ENCODE measurements at places on chromosomes 3 and 15. TPM values are rescaled to one million over a fixed set of nuclear protein-coding genes. Genes with fewer than 3 reads are reported as not detected.

DNA sequence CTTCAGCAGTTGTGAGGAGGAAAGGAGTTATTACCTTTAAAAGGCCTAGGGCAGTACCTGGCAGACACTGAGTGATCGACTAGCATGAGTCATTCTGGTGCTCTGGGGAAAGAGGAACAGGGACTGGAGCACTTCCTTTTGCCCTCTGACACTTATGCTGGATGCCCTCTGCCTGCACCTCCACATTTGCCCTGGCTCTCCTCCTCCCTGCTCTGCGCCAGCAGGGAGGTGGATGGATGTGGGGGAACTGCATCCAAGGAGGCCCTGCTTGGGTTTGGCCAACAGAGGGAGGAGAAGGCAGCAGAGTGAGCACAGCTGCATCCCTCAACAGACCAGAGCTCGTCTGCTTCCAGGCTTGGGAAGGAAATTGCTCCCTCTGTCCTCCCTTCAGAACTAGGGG is 75.0 kb downstream of the SEMA5B start:
- H3K27ac ChIP-seq = no peak overlapping the region
- no peak for DNase-seq
- no peaks in the 10 kb centered on the region for H3K27me3 ChIP-seq
- no peaks in the 10 kb centered on the region for H3K36me3 ChIP-seq
- H3K4me1 ChIP-seq = peaks cover 15% of the 10 kb centered on the region

- no peaks in the 10 kb centered on the region for H3K36me3 ChIP-seq
- no peak overlapping the region for H3K4me3 ChIP-seq
- DNase-seq = no peak
- no peaks in the 10 kb centered on the region for H3K27me3 ChIP-seq
- H3K4me1 ChIP-seq = no peaks in the 10 kb centered on the region
Measured at GRCh38 chr3:162213196-162213595, 716.6 kb downstream of the OTOL1 start.

- DNase-seq = no peak
- H3K27ac ChIP-seq = no peak overlapping the region
- H3K4me3 ChIP-seq = no peak overlapping the region
- H3K4me1 ChIP-seq = peaks cover 3% of the 10 kb centered on the region
- H3K27me3 ChIP-seq = peaks cover 2% of the 10 kb centered on the region
Measured at GRCh38 chr15:79680720-79681119, 216.1 kb downstream of the MTHFS start.

DNA sequence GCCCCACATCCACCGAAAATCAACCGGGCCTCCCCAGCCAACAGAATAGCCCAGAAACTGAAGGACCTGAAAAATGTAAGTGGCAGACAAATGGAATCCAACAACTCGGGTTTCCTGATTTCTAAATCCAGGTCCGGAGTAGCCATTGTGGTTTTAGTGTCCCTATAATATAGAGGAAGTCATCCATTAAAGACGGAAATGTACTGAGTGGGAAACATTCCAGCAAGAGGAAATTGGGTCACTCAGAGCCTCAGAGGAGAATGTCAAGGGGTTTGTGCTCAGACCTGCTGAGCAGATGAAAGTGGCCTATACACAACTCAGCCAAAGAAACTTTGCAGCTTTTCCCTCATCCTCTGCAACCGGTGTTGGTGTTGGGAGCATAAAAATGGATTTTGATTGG is 366.7 kb downstream of the ERC2 start:
- H3K4me3 ChIP-seq = no peak overlapping the region
- H3K27me3 ChIP-seq = peaks cover 5% of the 10 kb centered on the region
- no peaks in the 10 kb centered on the region for H3K36me3 ChIP-seq
- H3K4me1 ChIP-seq = no peaks in the 10 kb centered on the region

DNA sequence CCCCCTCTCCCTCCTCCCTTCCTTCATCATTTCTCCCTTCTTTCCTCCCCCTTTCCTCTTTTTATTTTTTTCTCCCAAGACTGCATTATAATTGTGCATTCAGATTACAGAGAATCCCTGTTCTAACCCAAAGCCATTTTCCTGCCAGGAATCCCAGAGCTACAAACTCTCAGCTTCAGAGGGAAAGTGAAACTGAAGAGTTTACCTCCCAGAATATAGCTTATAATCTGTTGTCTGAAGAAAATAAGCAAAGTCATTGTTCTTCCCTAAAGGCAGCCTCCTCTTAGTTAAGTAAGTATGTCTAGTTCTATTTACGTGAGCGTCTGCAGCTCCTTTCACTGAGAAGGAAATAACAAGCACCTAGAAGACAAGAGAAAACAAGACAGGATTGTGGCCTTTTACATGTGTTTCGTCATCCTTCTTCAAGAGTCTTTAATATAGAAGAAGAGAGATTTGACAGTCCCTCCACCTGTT is 97.2 kb downstream of the CHST2 start:
- H3K27ac ChIP-seq = peak overlapping the region; percentile 2
- DNase-seq = no peak
- no peaks in the 10 kb centered on the region for H3K36me3 ChIP-seq
- H3K27me3 ChIP-seq = no peaks in the 10 kb centered on the region
- no peak overlapping the region for H3K4me3 ChIP-seq

GRCh38 chr3:194137506-194138474 is 1.8 kb downstream of the HES1 start:
- H3K4me3 ChIP-seq = peak overlapping the region; percentile 97
- peak overlapping the region; percentile 96 for H3K27ac ChIP-seq
- H3K27me3 ChIP-seq = peaks cover 7% of the 10 kb centered on the region
- DNase-seq = peak; percentile 78
- peaks cover 38% of the 10 kb centered on the region for H3K4me1 ChIP-seq

GRCh38 chr3:36895496-36896409 is 49.1 kb downstream of the TRANK1 start:
- H3K27ac ChIP-seq = no peak overlapping the region
- no peaks in the 10 kb centered on the region for H3K27me3 ChIP-seq
- peaks cover 5% of the 10 kb centered on the region for H3K4me1 ChIP-seq
- no peak for DNase-seq
- no peak overlapping the region for H3K4me3 ChIP-seq

DNA sequence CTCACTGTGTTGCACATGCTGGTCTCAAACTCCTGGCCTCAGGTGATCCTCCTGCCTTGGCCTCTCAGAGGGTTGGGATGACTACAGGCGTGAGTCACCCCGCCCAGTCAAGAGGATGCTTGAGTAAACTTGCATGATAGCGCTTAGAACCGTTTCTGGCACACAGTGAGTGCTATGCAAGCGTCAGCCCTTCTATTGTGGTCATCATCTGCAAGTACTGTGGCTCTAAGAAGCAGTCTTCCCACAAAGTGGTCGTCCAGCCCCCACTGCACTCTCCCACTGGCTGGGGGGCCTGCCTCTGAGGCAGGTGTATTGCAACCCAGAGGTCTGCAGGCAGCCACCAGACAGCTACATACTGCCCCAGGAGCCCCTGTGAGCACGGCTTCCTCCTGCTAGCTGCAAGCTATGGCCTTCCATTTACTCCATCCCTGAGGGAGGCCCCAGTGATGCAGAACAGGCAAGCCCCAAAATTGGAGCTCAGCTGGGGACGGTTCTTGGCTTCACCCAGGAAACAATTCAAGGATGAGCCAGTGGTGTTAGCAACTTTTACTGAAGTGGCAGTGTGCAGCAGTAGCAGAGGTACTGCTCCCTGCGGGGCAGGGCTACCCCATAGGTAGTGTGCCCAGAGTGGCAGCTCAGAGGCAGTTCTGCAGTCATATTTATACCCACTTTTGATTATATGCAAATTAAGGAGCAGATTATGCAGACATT is 95.4 kb downstream of the LSM3 start:
- no peaks in the 10 kb centered on the region for H3K36me3 ChIP-seq
- H3K4me3 ChIP-seq = no peak overlapping the region
- H3K27me3 ChIP-seq = no peaks in the 10 kb centered on the region
- no peak for DNase-seq

DNA sequence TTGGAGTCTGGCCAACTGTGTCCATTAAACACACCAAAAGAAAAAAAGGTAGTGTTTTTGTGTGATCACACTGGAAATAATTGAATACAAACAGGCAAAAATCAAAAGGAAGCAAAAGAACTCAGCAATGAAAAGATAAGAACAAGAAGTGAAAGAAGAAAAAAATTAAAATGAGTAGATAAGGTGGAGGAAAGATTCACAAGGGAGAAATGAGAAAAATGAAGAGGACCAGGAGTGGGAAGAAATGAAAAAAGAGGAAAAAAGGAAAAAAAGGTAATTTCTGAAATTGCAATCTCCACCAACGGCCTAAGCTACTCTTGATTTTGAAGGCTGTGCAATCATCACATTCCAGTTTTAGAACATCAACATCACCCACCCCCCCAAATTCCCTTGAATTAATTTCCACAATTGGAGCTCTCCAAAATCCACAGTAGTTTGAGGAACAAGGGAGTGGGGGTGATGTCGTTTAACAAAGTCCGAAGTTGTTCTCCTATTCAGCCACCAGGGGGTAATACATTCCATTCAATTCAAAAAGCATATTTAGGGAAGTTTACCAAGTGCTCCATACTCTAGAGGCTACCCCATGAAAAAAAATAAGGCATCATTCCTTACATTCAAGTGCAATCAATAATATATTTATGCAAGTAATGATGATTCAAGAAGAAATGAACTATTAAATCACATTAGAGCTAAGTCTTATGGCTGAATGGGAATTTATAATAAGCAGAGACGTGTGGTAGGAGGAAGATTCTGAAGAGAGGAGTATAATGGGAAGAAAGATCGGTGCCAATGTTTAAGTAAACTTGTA is 37.4 kb downstream of the ZNF860 start:
- H3K4me3 ChIP-seq = no peak overlapping the region
- peak overlapping the region; percentile 8 for H3K27ac ChIP-seq
- DNase-seq = no peak
- no peaks in the 10 kb centered on the region for H3K27me3 ChIP-seq
- H3K4me1 ChIP-seq = peaks cover 7% of the 10 kb centered on the region

- H3K27me3 ChIP-seq = no peaks in the 10 kb centered on the region
- no peak overlapping the region for H3K4me3 ChIP-seq
- H3K4me1 ChIP-seq = no peaks in the 10 kb centered on the region
- no peak for DNase-seq
- H3K27ac ChIP-seq = no peak overlapping the region
Measured at GRCh38 chr3:36505393-36505792, 125.1 kb downstream of the STAC start.

DNA sequence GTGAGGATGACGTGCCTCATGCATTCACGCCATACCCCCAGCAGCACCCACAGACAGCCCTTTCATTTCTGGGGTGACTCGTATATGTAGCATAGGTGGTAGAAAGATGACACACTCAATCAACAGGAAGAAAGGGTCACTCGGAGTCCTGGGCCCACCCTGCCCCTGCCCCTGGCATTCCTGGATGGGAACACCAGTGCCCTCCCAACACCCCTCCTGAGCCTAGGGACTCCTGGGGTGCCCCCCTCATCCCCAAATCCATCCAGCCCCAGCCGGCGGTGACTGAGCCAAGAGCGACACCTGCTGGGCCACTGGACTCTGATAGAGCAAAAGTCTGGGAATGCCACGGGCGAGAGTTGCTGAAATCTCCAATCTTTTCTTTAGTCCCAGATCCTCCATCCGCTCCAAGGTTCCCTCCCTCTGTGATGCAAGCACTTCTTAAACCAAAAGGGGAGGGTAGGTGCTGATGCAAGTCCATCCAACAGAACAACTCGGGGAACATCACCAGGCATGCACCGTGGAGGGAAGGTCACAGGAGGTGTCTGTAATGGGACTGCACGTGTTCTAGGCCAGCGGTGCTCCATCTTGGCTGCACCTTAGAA is 31.1 kb downstream of the ACAN start:
- no peak for DNase-seq
- no peaks in the 10 kb centered on the region for H3K27me3 ChIP-seq
- H3K27ac ChIP-seq = no peak overlapping the region
- no peaks in the 10 kb centered on the region for H3K4me1 ChIP-seq
- no peak overlapping the region for H3K4me3 ChIP-seq

GRCh38 chr3:128294999-128295468 is 141.8 kb downstream of the EEFSEC start:
- H3K36me3 ChIP-seq = peaks cover 8% of the 10 kb centered on the region
- H3K4me1 ChIP-seq = peaks cover 4% of the 10 kb centered on the region
- DNase-seq = peak; percentile 43
- no peak overlapping the region for H3K27ac ChIP-seq
- H3K27me3 ChIP-seq = no peaks in the 10 kb centered on the region

DNA sequence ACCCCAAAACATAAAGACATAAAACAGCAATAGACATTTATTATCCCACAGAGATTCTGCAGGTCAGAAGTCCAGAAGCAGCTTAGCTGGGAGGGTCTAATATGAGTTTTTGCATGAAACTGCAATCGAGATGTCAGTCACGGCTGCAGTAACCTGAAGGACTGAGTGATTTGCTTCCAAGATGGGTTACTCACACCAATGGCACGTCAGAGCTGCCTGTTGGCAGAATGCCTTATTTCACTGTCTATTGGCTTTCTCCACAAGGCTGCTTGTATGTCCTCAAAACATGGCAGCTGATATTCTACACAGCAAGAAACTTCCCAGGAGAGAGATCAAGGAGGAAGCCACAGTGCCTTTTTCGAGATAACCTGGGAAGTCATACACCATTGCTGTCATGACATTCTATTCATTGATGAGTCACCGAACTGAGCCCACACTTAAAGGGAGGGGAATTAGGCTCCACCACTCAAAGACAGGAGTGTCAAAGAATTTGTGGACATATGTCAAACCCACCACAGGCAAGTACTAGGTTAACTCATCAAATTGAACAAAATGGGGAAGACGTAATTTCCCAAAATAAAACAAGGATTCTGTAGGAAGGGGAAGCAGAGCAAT is 122.2 kb downstream of the SYNPR start:
- no peaks in the 10 kb centered on the region for H3K4me1 ChIP-seq
- H3K36me3 ChIP-seq = no peaks in the 10 kb centered on the region
- no peak for DNase-seq
- H3K4me3 ChIP-seq = no peak overlapping the region

GRCh38 chr15:55694652-55695150 is 48.3 kb downstream of the PRTG start:
- peak overlapping the region; percentile 44 for H3K4me3 ChIP-seq
- DNase-seq = no peak
- no peak overlapping the region for H3K27ac ChIP-seq
- peaks cover 4% of the 10 kb centered on the region for H3K36me3 ChIP-seq
- H3K4me1 ChIP-seq = peaks cover 15% of the 10 kb centered on the region
- no peaks in the 10 kb centered on the region for H3K27me3 ChIP-seq

- H3K4me1 ChIP-seq = peaks cover 16% of the 10 kb centered on the region
- no peak for DNase-seq
- no peak overlapping the region for H3K27ac ChIP-seq
- no peaks in the 10 kb centered on the region for H3K36me3 ChIP-seq
Measured at GRCh38 chr15:66594836-66595235, 29.0 kb upstream of the LCTL start.

- no peak for DNase-seq
- H3K4me3 ChIP-seq = no peak overlapping the region
- H3K27me3 ChIP-seq = no peaks in the 10 kb centered on the region
- H3K4me1 ChIP-seq = no peaks in the 10 kb centered on the region
- H3K36me3 ChIP-seq = no peaks in the 10 kb centered on the region
Measured at GRCh38 chr3:102471001-102471400, 36.2 kb downstream of the ZPLD1 start.

- no peak overlapping the region for H3K4me3 ChIP-seq
- peak overlapping the region; percentile 77 for H3K27ac ChIP-seq
- H3K36me3 ChIP-seq = no peaks in the 10 kb centered on the region
- no peaks in the 10 kb centered on the region for H3K27me3 ChIP-seq
- DNase-seq = no peak
- H3K4me1 ChIP-seq = peaks cover 40% of the 10 kb centered on the region
Measured at GRCh38 chr3:108099679-108100428, 9.0 kb upstream of the CD47 start.

The NR1I2 gene
- 1.4 TPM for total RNA-seq

The THBS1 gene
- total RNA-seq = 51.7 TPM

The SH2D7 gene
- total RNA-seq = not detected

The CEP63 gene
- 22.8 TPM for total RNA-seq

The ISLR gene
- total RNA-seq = 41.6 TPM

The CCDC54 gene
- not detected for total RNA-seq

The C3orf85 gene
- total RNA-seq = 2.3 TPM

The SEC22A gene
- 21.5 TPM for total RNA-seq

The KLHL40 gene
- total RNA-seq = 0.12 TPM

Data from type B pancreatic cell (in vitro differentiated cells).